ENCODE measurements at places on chromosomes 3 and 15. TPM values are rescaled to one million over a fixed set of nuclear protein-coding genes. Genes with fewer than 3 reads are reported as not detected.
A peak's percentile ranks its signal among the peaks of the same experiment; 100 is the strongest.

DNA sequence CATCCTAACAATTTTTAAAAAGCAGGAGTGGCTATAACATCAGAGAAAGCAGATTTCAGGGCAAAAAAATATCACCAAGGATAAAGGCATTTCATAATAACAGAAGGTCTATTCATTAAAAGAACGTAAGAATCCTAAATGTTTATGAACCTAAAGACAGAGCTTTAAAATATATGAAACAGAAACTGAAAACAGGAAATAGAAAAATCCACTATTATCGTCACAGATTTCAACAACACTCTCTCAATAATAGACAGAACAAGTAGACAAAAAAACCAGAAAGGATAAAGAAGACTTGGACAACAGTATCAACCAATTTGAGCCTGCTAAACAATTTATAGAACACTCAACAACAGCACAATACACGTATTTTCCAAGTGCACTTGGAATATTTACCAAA lies 71.4 kb downstream of the FBXL22 start:
- DNase-seq, result no peak

- no peak for DNase-seq
These were observed 796.1 kb downstream of the TBL1XR1 start for GRCh38 chr3:176401211-176401610.

- DNase-seq, result peak; percentile 42
These were observed 818 bp downstream of the SLC4A7 start for GRCh38 chr3:27483117-27484014.

DNA sequence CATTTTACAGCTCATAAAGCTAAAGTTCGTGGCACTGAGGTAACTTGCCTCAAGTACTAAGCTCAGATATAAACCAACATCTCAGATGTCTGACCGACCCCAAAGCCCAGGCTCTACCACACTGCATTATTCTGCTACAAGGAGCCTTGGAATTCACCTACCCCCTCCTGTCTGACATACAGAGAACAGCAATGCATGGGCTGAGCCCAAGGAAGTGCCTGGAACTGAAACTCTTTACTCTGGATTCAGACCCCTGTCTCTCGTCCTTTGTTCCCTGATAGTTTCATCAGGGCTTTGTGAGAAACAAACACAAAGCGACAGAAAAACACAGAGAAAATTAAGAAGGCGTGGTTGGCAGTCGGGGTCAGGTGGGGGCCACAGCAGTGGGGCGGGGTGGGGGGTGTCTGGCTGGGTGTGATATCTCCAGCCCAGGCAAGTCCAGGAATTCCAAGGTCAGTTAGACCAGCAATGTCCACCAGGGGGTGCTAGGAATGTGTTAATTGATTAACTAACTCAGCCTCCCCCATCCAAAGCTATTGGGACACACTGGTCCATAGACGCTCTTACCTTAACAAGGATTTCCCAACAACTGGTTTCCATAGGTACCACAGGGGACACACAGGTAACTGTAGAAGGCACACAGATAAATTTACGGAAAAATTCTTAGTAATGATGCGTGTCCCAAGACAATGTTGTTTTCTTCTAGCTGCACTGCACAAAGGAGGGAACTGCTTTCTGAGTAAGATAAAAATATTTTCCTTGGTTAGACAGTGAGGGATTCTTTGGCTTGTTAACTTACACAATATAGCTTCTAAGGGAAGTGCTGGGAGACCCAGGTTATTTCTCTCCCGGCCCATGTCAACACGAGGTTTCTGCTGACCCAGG lies 18.8 kb upstream of the SSUH2 start:
- peak; percentile 31 for DNase-seq

GRCh38 chr3:128804017-128804810 lies 75.2 kb upstream of the ACAD9 start:
- DNase-seq, result no peak

DNA sequence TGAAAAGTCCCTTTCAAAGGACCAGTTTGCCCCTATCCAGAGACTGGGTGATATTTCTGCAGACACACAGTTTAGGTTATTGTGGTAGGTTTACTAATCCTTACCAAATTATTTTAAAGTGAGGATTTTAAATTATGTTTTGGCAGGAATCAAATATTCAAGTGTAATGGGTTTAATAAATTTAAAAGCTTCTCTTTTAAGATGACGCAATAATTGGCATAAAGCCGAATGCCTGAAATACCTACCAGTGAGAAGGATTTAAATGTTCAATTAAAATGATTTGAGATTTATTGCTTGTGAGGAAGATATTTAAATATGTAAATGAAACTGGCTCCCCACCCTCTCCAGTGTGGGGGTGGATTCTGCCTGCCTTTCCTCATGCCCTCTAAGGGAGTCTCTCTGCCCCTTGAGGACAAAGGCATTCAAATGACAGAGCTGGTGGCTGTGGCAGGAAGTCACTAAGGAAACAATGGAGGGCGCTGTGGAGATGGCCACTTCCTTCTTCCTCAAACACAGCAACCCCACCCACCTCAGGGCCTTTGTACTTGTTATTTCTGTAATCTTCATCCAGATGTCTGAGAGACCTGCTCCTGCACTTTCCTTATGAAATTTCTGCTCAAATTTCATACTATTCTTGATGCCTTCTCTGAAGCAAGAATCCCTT lies 131.7 kb downstream of the TNIK start:
- DNase-seq, result no peak

DNA sequence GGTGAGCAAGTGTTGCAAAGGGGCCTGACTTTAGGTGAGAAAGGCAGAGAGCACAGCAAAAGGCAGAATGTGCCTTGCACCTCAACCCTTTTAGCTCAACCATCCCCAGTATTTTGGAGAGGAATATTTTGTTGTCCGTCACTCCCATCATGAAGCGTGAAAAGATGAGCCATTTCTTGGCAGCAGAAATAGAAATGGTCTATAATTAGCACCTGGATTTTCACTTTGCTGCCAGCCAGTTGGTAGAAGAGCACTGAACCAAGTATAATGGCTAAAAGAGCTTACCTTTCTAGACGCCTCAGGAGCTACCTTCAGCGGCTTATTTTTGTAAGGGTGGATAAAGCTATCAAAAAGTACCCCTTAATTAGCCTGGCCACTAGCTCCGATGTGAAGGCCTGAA lies 406.7 kb downstream of the OCA2 start:
- no peak for DNase-seq

Gene PAQR9
- 0.03 TPM for polyA plus RNA-seq

Gene SLC22A13
- not detected for polyA plus RNA-seq

Gene NAALADL2
- 4.2 TPM for polyA plus RNA-seq

Gene TTLL13
- 0.05 TPM for polyA plus RNA-seq

Gene C3orf38
- 7.7 TPM for polyA plus RNA-seq

Gene GRM7
- 2.3 TPM for polyA plus RNA-seq
